Right kidney (tissue), 9 donors: ENCODE measurements at places on chromosomes 2 and 18.

- DNase-seq: no peak
Measured at GRCh38 chr2:20156836-20157192, 68.1 kb downstream of the SDC1 start.

DNA sequence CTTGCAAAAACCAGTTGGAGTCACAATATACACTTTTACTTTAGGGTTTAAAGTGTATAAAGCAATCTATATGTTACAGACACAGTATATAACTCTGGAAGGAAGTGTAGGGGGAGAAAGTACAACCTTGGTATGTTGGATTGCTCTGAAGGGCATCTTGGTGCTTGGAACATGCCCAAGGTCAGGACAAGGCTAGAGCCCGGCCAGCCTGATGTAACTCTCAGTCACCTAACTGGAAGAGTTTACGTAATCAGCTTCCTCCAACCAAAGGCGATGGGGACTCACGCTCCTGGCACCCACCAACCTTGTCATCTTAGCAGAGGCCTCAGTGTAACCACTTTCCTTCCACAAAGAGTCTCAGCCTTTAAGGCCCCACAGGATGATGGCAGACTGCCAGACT is 181.1 kb upstream of the ACAA2 start:
- no peak for DNase-seq

- no peak for DNase-seq
Measured at GRCh38 chr2:48459921-48460320, 70.0 kb upstream of the STON1 start.

DNA sequence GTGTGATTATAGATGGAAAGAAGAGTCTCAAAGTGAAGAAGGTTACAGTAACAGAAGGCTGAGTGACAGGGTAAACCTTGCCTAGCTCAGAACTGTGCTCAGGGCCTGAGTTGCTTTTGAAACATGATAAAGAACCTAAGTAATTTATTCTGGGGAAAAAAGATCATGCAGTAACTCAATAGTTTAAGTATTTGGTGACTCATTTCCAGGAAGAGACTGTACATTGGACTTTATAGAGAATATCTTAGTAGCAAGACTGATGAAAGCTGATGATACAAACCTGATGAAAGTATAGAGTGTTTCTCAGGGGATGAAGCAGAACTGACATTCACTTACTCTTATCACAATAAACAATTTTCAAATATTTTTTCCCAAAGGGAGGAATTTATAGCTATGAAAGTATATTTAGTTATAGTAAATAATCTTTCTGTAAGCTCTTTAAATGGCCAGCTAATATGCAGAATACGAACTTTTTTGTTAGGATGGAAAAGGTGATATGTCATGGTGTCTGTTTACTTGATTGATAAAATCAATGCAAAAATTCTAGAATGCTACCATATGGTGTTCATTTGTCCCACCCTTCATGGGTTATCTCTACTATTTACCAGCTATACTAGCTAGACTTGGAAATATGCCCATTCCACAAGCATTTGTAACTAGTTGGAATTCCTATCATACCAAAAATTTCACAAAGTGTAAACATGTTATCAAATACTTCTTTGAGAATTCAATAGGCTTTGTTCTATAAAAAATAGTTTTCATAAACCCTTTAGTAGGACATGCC is 1265.5 kb upstream of the ACVR2A start:
- no peak for DNase-seq

DNA sequence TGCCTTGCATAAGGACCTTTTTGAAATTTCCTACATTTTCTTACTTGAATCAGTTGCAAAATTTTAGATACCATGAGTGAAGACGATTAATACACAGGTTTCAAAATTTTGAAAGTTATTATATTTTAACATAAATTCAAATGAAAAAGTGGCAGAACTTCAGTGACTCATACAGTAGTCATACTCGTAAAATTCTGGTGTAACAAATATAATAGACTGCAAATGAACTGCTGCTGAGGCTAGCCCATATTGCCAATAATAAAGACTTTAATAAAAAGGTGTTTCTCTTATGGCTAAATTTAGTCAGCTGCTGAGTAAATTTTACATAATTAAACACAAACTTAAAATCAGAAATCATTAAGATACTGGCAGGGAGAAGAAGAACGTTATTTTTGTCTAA is 36.9 kb downstream of the MSH6 start:
- no peak for DNase-seq

- no peak for DNase-seq
Measured at GRCh38 chr2:226730481-226730880, 69.1 kb downstream of the IRS1 start.

GRCh38 chr2:40374543-40375240 is 77.2 kb downstream of the SLC8A1 start:
- DNase-seq: no peak

DNA sequence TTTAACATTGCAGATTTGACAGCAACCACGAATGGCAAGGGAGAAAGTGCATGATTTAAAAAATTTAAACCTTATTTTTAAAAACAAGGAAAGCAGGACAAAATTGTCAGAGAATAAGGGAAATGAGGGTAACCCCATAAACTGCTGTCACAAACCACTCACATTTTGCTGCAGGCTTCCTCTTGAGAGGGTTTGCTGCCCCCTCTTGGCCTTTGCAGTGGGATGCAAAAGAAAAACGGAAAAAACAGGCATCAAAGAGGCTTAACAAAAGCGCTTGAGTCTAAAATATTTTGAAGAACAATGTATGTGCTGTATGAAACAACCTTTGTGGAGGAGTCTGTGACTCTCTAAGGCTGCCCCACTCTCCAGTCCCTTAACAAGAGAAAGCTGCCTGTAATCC is 91.6 kb downstream of the TMX3 start:
- DNase-seq: peak; percentile 21

DNA sequence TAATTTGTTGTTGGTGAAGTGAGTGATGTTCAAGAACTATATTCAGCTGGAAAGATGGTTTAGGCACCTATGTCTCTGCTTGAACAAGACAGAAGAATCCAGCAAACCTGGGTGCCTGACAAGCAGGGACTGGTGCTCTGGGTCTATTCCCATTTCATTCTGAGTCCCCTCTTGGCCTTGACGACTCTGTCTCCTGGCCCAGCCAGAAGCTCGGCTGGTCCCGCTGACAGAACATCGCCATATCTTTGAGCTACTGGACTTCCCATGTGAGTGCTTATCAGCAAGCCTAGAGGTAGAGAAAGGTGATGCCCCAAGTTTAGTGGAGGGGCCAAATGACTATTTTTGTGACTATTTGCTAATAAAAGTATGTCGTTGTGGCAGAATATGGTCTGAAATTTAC is 48.2 kb downstream of the SDC1 start:
- DNase-seq: no peak

DNA sequence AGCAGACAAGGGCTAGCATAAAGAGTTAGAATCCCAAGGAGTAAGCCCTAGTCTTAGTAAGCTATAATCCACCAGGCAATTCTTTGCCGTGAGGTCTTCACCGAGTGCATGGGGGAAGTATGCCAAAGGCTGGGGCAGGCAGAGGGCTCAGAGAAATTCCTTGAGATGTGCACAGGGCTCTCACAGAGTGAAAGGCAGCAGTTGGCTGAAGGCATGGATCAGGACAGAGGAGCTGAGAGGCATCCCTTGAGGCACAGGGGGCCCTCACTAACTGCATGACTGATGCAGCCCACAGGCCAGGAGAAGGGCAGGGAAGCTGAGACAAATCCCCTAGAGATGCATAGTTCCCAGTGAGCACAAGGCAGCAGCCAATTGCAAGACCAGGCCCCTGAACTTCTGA is 34.1 kb downstream of the PTH2R start:
- DNase-seq: no peak

GRCh38 chr18:21057112-21057511 is 54.5 kb downstream of the ROCK1 start:
- DNase-seq: no peak

GRCh38 chr2:150520033-150520432 is 32.6 kb upstream of the RND3 start:
- DNase-seq: no peak

DNA sequence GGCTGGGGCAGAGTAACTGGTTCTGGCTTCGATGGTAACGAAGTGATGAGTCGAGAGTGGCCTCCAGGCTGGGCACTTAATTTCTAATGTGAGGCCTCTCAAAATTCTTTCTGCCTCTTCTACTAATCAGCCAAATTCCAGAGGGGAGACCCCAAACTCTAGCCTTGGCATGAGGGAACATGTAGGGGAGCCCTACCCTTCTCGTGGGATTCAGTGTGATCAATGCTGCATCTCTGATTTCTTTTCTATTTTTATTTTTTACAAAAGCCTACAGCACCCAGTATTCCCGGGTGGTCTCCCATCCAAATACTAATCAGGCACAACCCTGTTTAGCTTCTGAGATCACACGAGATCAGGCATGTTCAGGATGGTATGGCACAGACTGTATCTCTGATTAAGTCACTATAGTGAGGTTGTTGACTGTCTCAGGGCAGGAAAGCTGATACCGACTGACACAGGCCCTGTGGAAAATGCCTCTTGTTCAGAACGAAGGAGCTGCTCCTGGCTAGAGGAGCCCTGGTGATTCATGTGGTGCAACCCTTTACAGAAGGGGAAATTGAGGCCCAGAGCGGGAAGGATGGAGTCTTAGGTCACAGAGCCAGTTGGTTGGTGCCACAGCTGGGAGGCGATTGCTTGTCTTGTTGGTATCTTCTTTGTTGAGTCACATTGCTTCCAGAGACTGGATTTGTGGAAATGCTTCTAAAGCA is 126.3 kb upstream of the HS6ST1 start:
- DNase-seq: no peak

- DNase-seq: no peak
Measured at GRCh38 chr2:30034052-30034775, 112.6 kb upstream of the YPEL5 start.

DNA sequence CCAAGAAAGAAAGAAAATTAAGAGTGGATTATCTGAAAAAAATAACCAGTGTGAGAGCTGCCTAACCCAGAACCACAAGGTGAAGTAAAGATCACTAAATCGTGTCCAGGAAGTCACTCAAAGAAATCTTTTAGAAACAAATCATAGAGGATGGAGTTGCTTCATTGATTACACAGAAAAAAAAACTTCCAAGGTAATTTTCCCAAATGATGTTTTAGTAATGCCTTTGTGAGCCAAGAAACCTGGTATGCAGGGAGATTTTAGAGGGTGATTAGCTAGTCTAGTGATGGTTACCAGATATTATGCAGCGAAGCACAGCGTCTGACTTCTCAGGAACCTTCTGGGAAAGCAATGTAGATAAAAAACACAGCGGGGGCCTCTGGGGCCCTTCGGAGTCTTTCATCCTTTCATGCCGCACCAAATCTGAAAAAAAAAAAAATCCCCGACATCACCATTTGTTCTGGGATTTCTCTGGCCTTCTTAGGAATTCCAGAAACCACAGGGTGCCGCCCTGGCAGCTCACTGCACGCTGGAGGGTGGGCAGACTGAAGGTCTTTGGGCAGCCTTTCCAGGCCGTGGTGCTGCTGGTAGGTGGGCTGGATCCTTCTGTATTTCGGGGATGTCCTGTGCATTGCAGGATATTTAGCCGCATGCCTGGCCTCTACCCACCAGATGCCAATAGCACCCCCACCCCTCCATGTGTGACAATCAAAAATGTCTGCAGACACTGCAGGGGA is 17.3 kb downstream of the ALPK2 start:
- no peak for DNase-seq

- DNase-seq: no peak
Measured at GRCh38 chr18:25724121-25724520, 366.3 kb downstream of the SS18 start.

DNA sequence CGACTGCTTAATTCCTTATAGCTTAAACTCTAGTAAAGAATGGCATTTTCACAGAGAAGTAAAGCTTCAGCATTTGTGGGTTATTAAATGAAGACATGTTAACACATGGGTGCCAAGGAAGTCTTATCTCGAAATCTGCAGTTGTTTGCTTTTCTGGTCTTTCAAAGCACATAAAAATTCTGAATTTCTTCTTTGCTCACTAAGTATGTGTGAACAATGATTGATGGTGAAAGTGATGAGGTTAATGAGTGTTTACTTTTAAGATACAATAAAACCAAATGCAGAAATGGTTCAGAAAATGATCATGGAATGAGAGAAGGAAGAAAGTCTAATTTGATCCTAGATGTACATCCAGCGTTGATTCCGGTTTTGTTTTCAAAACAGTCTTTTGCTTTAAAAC is 234.6 kb upstream of the RAB12 start:
- DNase-seq: no peak

GRCh38 chr2:199019898-199020507 is 437.7 kb downstream of the SATB2 start:
- DNase-seq: no peak

DNA sequence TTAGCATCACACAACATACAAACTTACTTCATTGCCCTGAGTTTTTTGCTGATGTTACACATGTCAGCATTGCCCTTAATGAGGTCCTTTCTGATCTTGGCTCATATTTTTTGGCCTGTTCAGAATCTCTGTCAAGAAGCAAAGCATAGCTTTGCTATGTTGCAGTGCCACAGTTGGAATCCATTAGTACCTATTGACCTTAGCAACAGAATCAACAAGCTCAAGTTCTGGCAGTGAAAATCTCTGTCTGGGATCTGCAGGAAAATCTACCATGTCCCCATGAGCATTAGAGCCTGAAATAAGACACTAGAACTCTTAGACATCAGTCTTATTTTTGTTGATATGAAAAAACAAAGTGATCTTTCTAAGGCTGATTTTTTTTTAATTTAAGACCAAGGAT is 105.6 kb upstream of the FHL2 start:
- no peak for DNase-seq

DNA sequence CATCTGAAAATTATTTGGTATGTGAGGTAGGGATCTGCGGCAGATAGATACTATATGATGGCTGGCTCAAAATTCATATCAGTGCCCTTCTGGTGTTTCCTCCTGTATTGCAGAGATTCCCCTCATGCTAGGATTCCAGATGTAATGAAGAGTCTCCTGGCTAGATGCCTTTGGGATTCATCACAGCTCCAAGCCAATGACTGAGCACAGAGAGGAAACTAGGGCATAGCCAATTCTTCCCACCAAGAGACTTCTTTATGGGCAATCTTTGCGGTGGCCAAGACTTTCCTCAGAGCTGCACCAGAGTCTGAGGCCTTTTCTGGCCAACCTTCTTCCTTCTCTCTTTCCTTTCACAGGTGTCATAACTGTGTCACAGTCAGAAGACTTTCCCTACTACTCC is 25.5 kb upstream of the CIB4 start:
- no peak for DNase-seq

- DNase-seq: no peak
Measured at GRCh38 chr18:80077873-80078272, 31.2 kb upstream of the ADNP2 start.
